ENCODE measurements at places on chromosomes 7 and 10. TPM values are rescaled to one million over a fixed set of nuclear protein-coding genes. Genes with fewer than 3 reads are reported as not detected.

Gene PRDX3
- total RNA-seq: 157 TPM

Gene BAMBI
- total RNA-seq: 7.7 TPM

Gene PLEKHS1
- total RNA-seq: not detected

Gene ABCF2
- 7.8 TPM for total RNA-seq

Gene URGCP
- total RNA-seq: 18.0 TPM

Gene FGL2
- total RNA-seq: 6.1 TPM

Gene AKR1C1
- 379 TPM for total RNA-seq

Gene ZNF425
- 1.1 TPM for total RNA-seq

Gene SPDYE2B
- total RNA-seq: not detected

Gene SFRP5
- 6.4 TPM for total RNA-seq

Gene TRIM50
- not detected for total RNA-seq

Gene PON1
- total RNA-seq: 465 TPM

Gene PLCE1
- 0.28 TPM for total RNA-seq

Gene CHRM2
- 0.96 TPM for total RNA-seq

Gene PAX2
- 0.18 TPM for total RNA-seq

Gene NAT16
- not detected for total RNA-seq

Gene CARD11
- total RNA-seq: 0.63 TPM

Gene TEX47
- total RNA-seq: not detected

Gene NEURL1
- 1.7 TPM for total RNA-seq

Gene HK1
- total RNA-seq: 6.8 TPM

Gene AMZ1
- total RNA-seq: 0.83 TPM

Gene HSPA14
- 3.2 TPM for total RNA-seq
